Stomach (tissue), 19 donors: ENCODE measurements at places on chromosomes 13 and 19. TPM values are rescaled to one million over a fixed set of nuclear protein-coding genes. Genes with fewer than 3 reads are reported as not detected.

GRCh38 chr19:55433292-55433691 is 9.8 kb downstream of the SHISA7 start:
- DNase-seq, result no peak

DNA sequence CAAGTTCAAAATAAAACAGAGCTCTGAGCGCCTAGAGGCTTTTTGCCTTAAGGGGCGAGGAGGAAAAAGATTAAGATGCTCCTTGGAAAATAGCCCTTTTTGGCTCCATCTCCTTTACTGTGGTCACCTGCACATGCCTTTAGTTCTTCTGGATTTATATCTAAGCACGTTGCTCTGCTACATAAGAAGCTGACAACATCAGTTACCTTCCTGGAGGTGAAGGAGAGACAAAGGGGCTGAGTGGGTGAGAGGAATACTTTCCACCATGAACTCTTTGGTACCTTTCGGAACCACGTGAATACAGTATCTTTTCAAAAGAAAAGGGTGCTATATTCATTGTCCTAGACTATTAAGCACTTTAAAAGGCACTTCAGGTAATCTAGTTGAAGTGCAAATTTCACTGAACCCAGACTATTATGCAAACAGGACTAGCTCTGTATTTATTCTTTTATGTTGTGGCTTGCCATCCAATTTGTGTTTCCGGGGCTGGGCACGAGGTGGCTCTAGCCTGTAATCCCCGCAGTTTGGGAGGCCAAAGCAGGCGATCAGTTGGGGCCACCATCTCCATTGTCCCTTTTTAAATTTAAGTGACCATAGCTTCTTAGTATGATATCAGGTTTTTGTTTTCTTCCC is 201.5 kb downstream of the TM9SF2 start:
- DNase-seq, result no peak

NACC1 gene
- 52.1 TPM for total RNA-seq

DNA sequence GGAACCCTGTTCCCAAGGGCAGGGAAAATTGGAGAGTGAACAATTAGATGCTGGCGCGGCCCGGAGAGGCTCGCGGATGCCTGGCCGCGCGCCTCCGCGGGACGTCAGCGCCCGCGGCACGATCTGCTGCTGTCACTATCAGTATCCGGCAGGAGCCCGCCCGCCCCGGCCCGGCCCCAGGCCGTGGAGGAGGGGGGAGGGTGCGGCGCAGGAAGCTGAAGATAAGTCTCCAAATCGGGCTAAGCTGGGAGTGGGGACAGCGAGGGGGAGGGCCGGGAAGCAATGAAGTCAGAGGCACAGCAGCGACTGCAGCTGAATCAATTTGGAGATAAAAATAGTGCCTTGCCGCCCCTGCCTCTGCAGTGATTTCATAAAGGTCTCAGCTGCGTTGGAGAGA is 441.5 kb upstream of the KLF12 start:
- peak; percentile 93 for DNase-seq

KLF2 gene
- 93.9 TPM for total RNA-seq

GRCh38 chr13:95644601-95645052 is at the start of gene DZIP1:
Gene DZIP1 (minus strand): TSS chr13:95644706. CDS start chr13:95642029, 2,677 bp downstream.
- peak; percentile 93 for DNase-seq

SYCN gene
- not detected for total RNA-seq

CEACAM3 gene
- not detected for total RNA-seq

MYO9B gene
- 168 TPM for total RNA-seq

METTL21C gene
- total RNA-seq, result not detected

DNA sequence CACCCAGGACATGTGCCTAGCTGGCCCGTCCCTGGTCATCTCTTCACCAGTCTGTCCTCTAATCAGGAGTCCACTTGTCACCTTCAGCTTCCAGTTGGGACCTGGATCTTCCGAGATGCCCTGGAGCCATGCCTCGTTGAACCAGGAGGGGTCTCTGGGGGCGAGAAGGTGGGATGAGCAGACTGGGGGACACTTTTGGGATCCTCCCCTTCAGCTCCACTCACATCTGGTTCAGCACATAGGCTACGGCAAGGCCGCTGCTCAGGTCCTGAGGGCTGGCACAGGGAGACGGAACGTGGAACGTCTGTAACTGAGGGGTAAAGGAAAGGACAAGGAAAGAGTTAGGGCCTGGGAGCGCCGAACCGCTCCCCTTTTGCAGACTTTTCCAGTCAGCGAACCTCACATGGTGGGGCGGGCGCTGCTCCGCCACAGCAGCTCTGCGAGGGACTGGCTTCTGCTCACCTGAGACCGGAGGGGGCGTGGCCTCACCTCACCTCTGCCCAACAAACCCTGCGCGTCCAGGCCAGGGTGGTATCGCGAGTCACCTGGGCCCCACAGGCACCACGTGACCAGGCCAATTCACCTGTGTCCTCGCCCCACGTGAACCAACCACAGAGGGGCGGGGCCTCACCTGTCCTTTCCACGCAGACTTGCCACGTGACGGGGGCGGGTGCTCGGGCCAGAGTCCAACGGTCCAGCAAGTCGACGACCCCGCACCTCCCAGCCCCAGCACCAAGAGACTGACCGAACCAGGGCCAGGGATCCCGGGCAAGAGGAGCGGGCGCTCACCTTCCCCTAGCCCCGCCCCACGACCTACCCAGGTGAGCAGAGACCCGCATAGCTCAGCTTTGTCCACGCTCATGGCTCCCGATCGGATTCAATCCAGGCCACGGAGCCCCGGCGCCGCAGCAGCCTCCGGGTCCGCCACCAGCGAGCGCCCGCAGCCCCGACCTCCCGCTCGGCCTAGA is at the start of gene HOOK2:
TSS of gene HOOK2 (minus strand) at position 965 of the 968 bp plus-strand sequence. CDS start at position 862, 103 bp downstream.
- DNase-seq, result peak; percentile 98
